Stimulated activated CD8-positive, alpha-beta memory T cell treated with anti-CD3 and anti-CD28 coated beads, Interleukin-7, amount 100 ng/mL, for 48 hours (primary cell): ENCODE measurements at places on chromosomes 6 and 20.

GRCh38 chr6:51260003-51260402 lies 441.3 kb downstream of the TFAP2B start:
- no peak for DNase-seq

GRCh38 chr6:147282566-147282959 lies 78.3 kb downstream of the STXBP5 start:
- no peak for DNase-seq

- no peak for DNase-seq
These were observed 247.7 kb downstream of the SOD2 start for GRCh38 chr6:159445351-159445750.

DNA sequence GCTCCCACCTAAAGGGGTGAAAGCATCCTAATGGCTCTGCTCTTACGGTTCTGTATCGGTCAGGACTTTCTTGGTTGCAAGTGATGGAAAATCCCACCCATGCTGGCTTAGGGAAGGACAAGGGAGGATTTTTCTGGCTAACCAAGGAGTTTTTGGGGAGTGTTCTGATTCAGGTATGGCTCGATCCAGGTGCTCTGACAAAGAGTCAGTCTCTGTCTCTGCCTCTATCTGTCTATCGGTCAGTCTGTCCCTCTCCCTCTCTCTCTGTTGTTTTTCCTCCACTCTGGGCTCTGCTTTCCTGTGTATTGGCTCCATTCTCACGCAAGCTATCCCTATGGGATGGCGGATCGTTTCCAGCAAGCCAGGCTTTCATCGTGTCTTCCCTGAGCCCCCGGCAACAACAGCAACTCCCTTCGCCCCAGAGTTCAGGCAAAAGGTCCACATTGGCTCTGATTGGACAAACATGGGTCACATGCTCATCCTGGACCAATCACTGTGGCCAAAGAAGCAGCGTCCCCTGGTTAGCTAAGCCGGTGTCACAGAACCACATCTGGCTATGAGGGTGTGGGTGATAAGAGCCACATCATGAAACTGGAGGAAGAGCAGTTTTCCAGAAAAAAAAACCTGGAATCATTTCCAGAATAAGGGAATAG lies 160.3 kb downstream of the BMP7 start:
- DNase-seq: no peak

DNA sequence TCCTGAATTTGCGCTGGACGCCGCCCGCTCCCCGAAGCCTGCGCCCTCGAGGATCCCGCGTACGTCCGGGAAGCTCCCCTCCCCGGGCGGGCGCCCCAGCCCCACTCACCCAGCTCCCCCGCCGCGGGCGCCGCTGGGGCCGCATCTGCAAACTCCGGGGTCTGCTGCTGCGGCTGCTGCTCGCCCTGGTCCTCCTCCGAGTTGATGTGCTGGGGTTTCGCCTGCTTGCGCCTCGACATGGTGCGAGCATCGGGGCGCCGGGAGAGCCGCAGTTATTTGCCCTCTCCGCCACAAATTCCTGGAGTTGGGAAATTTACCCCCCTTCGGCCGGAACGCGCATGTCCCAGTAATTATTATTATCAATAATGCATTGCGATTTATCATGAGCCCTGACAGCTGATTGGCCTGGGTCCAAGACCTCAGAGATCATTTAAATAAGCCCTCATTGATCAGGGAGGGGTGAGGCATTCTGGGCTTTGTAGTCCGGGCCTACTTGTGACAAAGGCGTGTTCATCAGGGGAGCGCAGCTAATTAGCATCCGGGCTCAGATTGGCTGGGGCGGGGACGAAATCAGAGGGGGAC lies at the start of gene SALL4:
Gene SALL4 (minus strand): TSS at position 352 of the 582 bp plus-strand sequence. CDS start 113 bp downstream, at position 239.
- no peak for DNase-seq

DNA sequence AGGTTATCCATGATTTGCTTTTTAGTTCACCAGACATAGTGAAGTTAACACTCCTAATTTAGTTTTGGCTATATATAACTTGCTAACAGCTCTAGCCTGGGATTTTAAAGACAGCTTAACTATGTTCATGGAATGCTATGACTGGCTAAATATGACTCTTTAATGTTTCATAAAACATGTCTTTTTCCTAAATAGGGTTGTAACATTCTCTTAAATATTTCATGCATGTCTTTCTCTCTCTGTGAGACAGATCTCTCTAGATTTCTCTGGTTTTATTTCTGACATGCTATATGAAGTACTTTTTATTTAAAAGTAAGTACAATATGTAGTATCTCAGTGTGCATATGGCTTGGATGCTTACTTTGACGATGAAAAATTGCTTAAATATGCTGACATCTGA lies 35.7 kb downstream of the MACROD2 start:
- no peak for DNase-seq

- DNase-seq: no peak
These were observed 80.3 kb downstream of the CHD6 start for GRCh38 chr20:41537865-41538264.

GRCh38 chr6:170231293-170232185 lies 59.3 kb downstream of the DLL1 start:
- no peak for DNase-seq

DNA sequence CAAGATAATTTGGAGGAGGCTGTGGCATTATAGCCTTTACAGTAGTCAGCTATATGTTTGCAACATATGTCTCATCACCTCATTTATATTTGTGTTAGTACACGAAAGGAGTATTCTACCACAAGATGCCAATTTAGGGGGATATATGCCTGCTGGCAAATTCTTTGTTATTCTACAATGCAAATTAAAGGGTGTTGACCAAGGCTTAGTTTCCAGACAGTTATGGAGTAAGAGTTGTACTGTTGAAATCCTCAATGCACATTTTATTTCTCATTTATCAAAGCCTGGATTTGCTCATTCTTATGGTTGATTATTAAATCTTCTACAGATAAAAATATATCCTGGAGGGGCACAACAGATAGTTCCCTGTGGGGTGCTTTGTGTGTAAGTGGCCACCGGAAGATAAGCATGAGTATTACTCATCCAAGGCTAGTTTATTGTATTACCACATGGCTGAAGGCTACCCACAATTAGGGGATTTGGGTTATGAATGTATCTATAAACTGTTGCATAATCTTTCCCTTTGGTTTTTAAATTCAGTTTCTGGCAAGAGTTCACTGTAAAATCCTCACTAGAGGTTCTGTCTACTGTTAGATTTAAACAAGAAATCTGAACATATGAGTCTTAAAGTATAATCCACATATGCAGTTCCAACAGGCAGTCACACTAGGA lies 9.0 kb downstream of the CST9 start:
- DNase-seq: no peak

- DNase-seq: no peak
These were observed 98.8 kb downstream of the EPB41L2 start for GRCh38 chr6:130964289-130964688.

GRCh38 chr6:53898026-53898795 lies 103.4 kb downstream of the LRRC1 start:
- DNase-seq: no peak

DNA sequence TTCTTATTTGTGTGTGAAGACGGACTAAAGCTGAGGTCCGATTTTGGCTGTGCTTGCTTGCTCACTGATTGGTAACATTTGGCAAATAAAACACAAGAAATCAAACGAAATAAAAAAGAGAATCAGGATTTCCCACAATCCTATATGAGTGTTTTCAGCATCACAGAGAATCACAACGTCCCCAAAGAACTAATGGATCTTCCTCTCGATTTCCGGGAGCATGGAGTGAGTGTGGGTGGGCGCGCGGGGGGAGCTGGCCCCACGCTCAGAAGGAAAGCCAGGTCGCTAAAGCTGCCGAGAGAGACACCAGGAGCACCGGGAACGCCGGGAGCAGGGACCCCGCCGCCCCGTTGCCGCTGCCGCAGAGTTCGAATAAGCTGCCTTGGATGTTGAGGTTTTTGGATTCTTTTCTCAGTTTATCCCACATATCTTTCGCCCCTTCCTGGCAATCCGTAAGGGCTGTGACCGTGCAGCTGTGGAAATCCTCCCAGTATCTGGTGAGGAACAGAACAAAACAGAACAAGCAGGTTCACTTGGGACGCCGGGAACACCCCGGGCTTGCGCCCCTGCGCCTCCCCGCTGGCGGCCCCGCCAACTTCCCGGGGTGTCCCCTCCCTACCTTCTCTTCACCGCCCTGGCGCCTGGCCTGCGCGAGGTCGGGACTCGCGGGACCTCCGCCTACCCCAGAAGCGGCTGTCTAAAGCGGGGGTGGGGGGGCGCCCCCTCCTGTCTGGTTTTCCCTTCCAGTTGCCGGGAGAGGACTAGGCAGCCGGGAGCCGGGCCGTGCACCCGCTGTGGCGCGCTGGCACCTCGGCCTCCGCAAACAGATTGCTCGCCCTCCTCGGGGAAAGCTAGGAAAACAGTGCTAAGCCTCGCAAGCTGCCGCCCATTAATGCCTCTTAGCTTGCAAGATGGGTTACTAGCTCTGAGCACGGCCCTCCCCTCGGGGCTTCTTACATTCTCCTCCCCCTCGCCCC lies 7.7 kb downstream of the NRN1 start:
- no peak for DNase-seq

DNA sequence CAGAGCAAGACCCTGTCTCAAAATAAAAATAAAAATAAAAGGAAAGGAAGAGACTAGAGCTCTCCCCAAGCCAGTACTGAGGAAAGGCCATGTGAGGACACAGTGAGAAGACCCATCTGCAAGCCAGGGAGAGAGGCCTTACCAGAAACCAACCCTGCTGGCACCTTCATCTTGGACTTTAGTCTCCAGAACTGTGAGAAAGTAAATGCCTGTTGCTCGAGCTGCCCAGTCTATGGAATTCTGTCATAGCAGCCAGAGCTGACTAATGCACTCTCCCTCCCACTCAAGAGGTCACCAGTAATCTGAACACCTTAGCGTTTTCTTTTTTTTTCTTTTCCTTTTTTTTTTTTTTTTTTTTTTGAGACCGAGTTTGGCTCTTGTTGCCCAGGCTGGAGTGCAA lies 7.3 kb upstream of the PRPH2 start:
- no peak for DNase-seq

DNA sequence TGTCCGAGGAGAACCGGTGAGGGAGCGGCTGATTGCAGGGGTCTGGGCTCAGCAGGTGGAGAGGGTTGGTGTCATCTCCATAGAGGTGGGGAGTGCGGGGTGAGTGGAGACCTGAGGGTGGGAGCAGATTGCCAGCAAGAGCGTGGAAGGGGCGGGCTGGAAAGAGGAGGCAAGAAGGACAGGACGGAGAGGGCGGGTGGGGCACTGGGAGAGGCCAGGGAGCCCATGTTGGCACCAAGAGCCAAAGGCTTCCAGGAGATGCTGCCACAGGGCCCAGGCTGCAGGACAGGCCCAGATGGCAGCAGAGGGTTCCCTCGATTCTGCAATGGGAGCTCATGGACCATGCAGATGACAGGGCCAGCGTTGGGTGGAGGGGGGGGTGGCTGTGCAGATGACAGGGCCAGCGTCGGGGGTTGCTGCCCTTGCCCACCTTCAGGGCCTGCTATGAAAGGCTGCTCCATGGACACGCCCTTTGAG lies 105.4 kb downstream of the TMEM242 start:
- no peak for DNase-seq

- DNase-seq: no peak
These were observed 143.7 kb downstream of the KLHL32 start for GRCh38 chr6:97068211-97068610.

DNA sequence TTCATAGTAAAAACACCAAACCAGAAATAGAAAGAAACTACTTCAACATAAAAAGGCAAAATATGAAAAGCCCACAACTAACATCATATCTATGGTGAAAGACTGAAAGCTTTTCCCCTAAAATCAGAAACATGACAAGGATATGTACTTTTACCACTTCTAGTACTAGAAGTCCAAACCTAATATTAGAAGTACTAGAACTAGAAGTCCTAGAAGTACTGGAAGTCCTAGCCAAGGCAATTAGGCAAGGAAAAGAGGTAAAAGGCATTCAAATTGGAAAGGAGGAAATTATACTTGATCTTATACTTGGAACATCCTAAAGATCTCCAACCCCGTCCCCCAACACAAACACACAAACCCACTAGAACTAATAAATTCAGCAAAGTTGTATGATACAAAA lies 74.9 kb downstream of the TASP1 start:
- no peak for DNase-seq

DNA sequence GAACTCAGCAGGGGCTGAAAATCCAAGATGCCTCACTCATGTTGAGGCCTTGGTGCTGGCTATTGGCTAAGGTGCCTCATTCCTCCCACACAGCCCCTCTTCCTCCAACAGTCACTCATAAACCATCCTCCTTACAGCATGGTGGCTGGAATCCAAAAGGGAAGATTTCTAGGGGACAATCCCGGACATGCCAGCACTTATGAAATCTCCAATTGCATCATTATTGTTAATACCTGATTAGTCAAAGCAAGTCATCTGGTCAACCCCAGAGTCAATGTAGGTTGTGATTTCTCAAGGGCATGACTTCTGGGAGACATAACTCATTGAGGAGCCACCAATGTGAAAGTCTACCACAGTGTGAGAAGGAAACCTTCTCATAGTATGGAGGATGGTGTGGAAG lies 506.6 kb upstream of the NOX3 start:
- no peak for DNase-seq
